ENCODE measurements at places on chromosomes 1 and 21. TPM values are rescaled to one million over a fixed set of nuclear protein-coding genes. Genes with fewer than 3 reads are reported as not detected.
A peak's percentile ranks its signal among the peaks of the same experiment; 100 is the strongest.

DNA sequence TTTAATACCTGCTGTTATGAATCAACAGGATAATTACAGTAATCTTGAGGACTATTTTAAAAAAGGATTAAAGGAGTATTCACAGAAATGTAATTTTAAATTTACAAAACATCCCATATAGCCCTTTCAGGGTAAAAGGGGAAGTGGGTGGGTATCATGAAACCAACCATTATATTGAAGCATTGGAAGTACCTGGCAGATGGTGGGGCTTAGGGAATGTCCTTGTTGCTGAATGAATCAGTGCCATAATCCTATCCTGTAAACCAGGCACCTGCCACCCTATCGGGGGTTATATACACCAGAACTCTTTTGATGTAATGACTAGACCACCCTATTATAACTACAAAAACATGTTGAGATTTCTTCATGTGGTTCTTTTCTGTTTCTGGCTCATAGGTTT is 30.4 kb downstream of the CDC14A start:
- H3K36me3 ChIP-seq: peaks cover 3% of the 10 kb centered on the region
- no peaks in the 10 kb centered on the region for H3K27me3 ChIP-seq
- no peak overlapping the region for H3K27ac ChIP-seq

DNA sequence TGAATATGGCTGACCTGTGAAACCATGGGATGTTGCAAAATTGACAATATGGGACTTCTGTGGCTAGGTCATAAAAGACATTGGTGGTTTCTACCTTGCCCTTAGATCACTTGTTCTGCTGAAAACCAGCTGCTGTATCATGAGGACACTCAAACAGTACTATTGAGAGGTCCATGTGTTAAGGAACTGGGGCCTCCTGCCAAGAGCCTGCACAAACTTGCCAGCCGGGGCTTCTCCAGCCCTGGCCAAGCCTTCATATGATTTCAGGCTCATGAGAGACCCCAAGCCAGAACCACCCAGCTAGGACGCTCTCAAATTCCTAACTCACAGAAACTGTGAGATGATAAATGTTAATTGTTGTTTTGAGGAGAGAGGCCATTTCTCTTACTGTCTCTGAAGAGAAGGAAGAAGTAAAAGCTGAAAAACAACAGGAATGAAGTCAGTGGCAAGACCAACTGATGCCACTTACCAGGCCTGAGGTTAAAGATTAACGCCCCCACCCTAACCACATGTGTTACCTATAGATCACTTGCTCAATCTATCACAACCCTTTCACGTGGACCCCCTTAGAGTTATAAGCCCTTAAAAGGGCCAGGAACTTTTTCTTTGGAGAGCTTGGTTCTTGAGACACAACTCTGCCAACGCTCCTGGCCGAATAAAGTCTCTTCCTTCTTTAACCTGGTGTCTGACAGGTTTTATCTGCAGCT is 3.9 kb upstream of the PITHD1 start:
- no peak overlapping the region for H3K27ac ChIP-seq
- no peaks in the 10 kb centered on the region for H3K27me3 ChIP-seq
- no peak overlapping the region for H3K4me3 ChIP-seq
- no peaks in the 10 kb centered on the region for H3K36me3 ChIP-seq
- H3K4me1 ChIP-seq: peaks cover 20% of the 10 kb centered on the region

Gene NPL
- 9.3 TPM for total RNA-seq

DNA sequence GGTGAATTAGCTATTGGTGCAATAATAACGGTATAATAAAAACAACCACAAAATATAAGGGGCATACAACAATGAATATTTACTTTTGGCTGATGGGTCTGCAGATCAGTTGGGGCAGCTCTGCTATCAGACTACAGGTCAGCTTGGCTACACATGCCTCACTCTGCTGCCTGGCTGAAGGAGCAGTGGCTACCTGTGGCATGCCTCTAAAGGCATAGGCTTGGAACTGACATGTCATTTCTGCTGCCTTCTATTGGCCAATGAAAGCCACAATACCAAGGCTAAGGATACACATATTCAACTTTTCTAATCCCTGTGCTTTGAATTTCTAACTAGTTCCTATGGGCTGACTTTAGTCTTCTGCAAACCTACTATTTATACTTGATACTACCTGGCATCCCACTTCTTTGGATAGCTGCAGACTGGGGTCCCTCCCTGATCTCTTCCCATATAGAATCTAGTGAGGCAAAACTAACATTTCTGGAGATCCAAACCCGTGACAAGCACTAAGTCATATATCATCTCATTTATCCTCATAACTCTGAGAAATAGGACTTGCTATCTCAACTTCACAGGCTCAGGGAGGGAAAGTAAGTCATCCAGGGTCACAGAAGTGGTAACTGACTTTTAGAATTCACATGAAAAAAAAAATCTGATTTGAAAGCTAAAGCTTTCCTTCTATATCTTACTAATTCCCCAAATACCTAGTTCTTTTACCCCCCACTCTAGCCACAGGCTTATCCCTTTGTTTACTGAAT is 19.2 kb upstream of the SYDE2 start:
- no peak for DNase-seq
- no peaks in the 10 kb centered on the region for H3K36me3 ChIP-seq
- no peak overlapping the region for H3K4me3 ChIP-seq
- H3K27me3 ChIP-seq: no peaks in the 10 kb centered on the region

DNA sequence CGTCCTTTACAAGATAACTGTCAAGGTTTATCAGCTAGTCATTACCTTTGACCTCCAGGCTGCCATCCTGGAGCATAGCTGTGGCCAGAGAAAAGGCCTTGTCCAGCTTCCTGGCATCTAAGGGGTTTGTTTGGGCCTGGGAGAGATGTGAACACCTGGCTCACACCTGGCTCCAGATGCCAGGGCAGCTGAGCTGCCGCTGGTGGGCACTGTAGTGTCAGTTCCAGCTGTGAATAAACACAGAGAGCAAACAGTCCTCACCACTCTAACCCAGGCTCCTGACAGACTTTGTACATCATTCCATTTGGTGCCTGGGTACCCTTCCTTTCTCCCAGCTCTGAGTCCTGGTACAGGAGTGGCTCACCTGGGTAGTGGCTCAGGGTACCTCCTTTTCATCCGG is 14.3 kb upstream of the KCNA10 start:
- no peak overlapping the region for H3K27ac ChIP-seq
- H3K4me1 ChIP-seq: no peaks in the 10 kb centered on the region

GRCh38 chr1:203682473-203683383 is 56.1 kb downstream of the ATP2B4 start:
- peaks cover 11% of the 10 kb centered on the region for H3K36me3 ChIP-seq
- H3K27me3 ChIP-seq: no peaks in the 10 kb centered on the region
- peak; percentile 62 for DNase-seq

DNA sequence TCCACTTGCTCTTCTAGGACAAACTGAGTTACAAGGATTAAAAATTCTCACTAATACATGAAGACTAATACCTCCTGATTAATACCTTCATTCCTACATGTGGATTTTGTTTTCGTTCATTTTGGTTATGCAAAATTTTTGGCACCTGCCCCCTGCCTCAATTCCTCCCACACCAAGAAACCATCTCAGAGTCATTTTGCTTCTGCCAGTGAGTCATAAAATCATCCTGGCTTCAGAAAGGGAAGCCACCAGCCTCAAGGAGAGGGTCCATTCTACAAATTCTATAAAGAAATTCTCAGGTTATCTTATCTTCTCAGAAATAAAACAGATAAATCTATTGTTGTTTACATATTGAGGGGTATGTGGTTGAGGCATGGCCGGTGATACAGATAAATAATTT is 103.2 kb upstream of the COA6 start:
- no peak for DNase-seq
- no peaks in the 10 kb centered on the region for H3K36me3 ChIP-seq
- H3K4me3 ChIP-seq: no peak overlapping the region
- H3K4me1 ChIP-seq: no peaks in the 10 kb centered on the region

GRCh38 chr1:2499986-2500596 is 24.0 kb downstream of the PLCH2 start:
- no peak overlapping the region for H3K27ac ChIP-seq
- no peak for DNase-seq

- no peaks in the 10 kb centered on the region for H3K4me1 ChIP-seq
- no peak for DNase-seq
- H3K27ac ChIP-seq: no peak overlapping the region
- no peaks in the 10 kb centered on the region for H3K27me3 ChIP-seq
These were observed 9.2 kb downstream of the ROR1 start for GRCh38 chr1:63782982-63783381.

Gene SEC16B
- not detected for total RNA-seq

Gene KIF2C
- total RNA-seq: 41.4 TPM

Gene COG2
- total RNA-seq: 45.0 TPM

Gene TFF2
- not detected for total RNA-seq

- no peaks in the 10 kb centered on the region for H3K4me1 ChIP-seq
- no peak for DNase-seq
- peaks cover 3% of the 10 kb centered on the region for H3K27me3 ChIP-seq
- H3K36me3 ChIP-seq: no peaks in the 10 kb centered on the region
- H3K4me3 ChIP-seq: no peak overlapping the region
These were observed 144.4 kb upstream of the ETS2 start for GRCh38 chr21:38661197-38661871.

- no peak overlapping the region for H3K4me3 ChIP-seq
- H3K36me3 ChIP-seq: no peaks in the 10 kb centered on the region
- H3K4me1 ChIP-seq: no peaks in the 10 kb centered on the region
- H3K27me3 ChIP-seq: peaks cover 7% of the 10 kb centered on the region
- no peak for DNase-seq
These were observed 92.3 kb downstream of the PRDM16 start for GRCh38 chr1:3161176-3161840.

- no peak overlapping the region for H3K4me3 ChIP-seq
- H3K4me1 ChIP-seq: no peaks in the 10 kb centered on the region
- H3K27me3 ChIP-seq: no peaks in the 10 kb centered on the region
- no peak overlapping the region for H3K27ac ChIP-seq
- H3K36me3 ChIP-seq: no peaks in the 10 kb centered on the region
- no peak for DNase-seq
These were observed 25.0 kb upstream of the UAP1 start for GRCh38 chr1:162536511-162536910.

Gene LINGO4
- total RNA-seq: not detected

DNA sequence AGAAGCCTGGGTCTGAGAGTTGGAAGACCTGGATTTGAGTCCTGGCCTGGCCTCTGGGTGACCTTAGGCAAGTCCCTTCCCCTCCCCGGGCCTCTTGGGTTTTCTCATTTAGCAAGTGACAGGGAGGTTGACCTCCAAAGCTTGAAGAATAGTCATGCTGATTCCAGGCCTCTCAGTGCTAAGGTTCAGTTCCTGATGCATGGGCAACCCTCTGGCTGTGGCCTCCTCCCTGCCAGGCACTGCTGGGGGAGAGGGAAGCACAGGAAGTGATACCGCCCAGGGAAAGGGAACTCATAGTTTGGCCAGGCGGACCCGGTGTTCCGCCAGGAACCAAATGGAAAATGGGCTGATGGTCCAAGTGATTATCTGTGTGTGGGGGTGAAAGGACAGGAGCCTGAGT is 23.6 kb upstream of the WASF2 start:
- H3K4me1 ChIP-seq: peaks cover 7% of the 10 kb centered on the region
- no peak overlapping the region for H3K27ac ChIP-seq
- H3K36me3 ChIP-seq: no peaks in the 10 kb centered on the region
- no peaks in the 10 kb centered on the region for H3K27me3 ChIP-seq
- H3K4me3 ChIP-seq: no peak overlapping the region

DNA sequence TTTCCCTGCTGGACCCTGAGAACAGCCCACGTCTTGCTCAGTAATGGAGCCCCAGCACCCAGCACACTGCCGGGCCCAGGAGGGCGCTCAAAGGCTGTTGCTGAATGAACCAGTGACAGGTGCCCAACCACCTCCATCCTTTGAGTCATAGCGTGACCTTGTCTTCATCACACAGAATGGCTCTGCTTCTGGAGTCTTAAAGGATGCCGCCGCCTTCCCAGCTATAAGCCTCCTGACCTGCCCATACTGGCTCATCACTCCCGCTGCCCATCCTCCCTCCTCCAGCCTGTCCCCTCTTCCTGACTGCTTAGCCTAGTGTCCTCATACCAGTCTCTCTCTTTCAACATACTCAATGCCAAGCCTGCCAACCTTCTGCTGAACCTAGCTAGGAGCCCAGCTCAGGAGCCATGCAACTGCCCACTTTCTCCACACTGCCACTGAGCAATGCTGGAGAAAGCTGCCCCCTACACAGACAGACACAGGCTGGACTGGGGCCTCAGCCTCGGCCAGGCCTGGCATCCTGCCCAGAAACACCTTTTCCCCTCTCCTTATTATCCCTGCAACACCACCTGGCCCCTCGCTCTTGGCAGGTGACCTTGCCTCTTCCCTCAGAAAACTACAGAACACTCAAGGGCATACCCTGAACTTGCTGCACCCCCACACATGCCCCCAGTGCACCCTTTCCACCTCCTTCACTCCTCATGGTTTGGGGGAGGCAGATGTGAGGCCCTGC is 14.1 kb downstream of the TTC39A start:
- no peaks in the 10 kb centered on the region for H3K36me3 ChIP-seq
- no peaks in the 10 kb centered on the region for H3K4me1 ChIP-seq
- H3K27me3 ChIP-seq: no peaks in the 10 kb centered on the region
- H3K4me3 ChIP-seq: no peak overlapping the region

DNA sequence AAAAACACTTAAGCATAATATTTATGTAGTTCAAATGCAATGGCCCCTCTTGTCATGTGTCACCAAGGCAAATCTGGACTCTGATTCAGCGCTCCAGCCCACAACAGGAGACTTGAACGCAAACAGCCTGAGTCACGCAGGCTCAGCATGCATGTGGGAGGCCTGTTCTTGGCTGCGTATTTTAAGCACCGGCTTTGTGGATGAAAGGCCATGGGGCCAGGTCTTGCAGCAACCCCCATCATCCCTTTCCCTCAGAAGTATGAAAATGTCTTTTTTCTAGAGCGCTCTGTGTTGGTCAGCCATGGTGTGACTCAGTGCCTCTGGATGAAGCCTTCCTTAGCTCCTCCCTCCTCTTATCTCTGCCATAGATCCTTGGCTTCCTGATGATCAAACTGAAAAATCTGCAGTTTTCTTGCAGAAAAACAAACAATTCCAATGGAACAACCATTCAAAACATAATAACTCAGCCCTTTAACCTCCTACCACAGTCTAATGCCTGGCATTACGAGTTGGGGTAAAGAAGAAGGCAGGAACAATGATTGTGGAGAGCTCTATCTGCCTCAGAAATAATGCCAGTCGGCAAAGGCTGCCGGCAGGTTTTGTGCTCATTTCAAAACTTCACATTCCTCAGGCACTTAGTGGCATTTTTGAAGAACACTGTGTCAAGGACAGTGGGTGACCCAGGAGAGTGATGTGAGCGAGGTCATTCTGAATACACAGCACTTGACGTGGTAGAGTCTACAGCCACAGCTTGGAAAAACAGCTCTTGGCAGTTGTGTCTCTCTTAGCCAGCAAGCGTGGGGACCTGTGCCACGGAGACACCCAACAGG is 167.5 kb downstream of the CLIC6 start:
- no peak for DNase-seq
- no peaks in the 10 kb centered on the region for H3K27me3 ChIP-seq
- H3K4me1 ChIP-seq: peaks cover 18% of the 10 kb centered on the region

Gene IGSF9
- 0.11 TPM for total RNA-seq

DNA sequence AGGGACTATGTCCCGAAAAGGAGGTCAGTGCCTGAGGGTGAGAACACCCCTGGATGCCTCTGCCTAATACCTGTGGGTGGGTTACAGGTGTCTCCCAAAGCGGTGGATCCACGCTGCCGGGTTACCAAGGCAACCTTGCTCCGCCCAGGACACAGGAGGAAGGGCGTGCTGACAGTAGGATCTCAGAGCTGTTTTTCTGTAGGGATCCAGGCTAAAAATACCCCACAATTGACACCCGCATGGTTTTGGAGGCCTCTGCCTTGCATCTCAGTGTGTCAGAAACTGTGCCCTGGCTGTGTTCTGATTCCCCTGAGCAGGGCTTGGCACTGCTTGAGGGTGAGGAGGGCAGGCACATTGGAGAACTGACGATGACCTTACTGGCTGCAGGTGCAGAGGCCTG is 118.0 kb downstream of the IER5 start:
- no peaks in the 10 kb centered on the region for H3K27me3 ChIP-seq
- no peak for DNase-seq
- H3K27ac ChIP-seq: no peak overlapping the region
- no peak overlapping the region for H3K4me3 ChIP-seq
- no peaks in the 10 kb centered on the region for H3K36me3 ChIP-seq
- no peaks in the 10 kb centered on the region for H3K4me1 ChIP-seq

Data from CD8-positive, alpha-beta memory T cell (primary cell).